ENCODE measurements at places on chromosomes 1 and 21.

DNA sequence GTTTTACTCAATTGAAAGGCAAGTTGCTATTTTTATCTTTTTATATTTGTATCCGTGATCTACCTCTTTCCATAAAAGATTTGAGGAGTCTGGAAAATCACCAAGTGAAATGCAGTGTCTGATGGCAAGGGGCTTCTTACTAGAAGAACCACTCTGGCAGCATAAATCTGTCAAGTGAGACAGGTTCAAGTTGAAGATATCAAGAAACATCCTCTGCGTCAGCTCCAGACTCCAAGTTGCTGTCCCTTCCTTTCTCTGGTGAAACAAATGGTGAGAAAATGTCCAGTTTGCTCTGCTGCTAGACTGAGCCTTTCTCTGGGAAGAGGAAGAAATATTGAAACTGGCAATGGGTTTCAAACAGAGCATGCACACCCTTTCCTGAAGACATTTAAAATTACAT, 411.2 kb downstream of the PLPP3 start:
- no peak for DNase-seq

DNA sequence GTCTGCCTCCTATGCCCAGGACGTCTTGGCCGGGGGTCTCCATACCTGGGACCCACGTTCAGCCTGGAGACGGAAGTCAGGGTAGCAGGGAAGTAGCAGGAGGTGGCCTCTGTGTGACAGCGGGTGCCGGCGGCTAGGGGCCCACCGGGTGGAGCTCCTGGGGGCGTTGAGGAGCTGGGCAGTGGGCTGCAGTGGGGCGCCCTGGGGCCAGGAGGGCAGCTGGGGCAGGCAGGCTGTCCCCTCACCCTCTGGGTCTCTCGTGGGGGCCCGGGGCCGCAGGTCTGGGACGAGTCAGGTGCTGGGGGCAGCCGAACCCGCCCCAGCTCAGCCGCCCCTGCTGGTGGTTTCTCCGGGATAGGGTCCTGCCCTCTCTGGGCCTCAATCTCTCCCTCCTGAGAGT, 14.7 kb upstream of the PEX10 start:
- DNase-seq: no peak

DNA sequence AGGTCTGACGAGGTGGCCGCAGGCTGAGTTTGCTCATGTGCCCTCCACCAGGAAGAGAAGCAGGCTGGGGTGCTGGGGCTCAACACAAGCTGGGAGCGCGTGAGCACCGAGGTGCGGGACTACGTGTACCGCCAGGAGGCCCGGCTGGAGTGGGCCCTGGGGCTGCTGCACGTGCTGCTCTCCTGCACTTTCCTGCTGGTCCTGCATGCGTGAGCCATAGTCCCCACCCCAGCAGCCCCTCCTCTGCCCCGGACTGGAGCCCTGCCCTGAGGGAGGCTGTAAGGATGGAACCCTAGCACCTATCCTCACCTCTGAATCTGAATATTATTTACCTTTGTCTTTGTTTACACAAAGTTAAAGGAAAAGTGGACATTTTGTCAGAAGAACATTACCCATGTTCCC, 7.8 kb upstream of the ADAM15 start:
- DNase-seq: no peak

DNA sequence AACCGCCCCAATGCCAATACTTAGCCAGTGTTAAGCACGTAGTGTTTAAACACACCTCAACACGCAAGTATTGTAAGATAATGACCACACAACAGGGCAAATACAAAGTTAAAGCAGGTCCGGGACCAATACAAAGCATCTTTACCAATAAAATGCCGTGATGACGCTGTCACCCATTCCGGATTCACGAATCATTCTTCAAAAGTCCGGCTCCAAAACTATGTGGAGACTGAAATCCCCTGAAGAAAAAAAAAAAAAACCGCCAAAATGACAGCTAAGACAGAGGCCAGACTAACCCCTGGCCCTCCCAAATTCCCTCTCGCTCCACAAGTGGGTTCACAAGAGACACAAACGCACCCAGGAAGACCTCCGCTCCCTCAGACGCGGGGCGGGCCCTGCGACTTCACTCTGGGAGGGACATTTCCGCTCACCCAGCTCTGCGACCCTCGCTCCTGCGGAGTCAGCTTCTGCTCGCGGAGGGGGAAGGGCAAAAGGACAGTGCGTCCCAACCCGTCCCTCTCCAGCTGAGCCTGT, 625 bp upstream of the DARS2 start:
- DNase-seq: no peak

GRCh38 chr21:28142697-28143096, 850.0 kb downstream of the LTN1 start:
- no peak for DNase-seq

GRCh38 chr1:2301607-2302291, 73.6 kb downstream of the SKI start:
- DNase-seq: no peak

GRCh38 chr1:110962892-110963690, 631 bp downstream of the LRIF1 start:
- DNase-seq: peak; percentile 45

GRCh38 chr1:82932727-82933126, 1066.2 kb downstream of the TTLL7 start:
- no peak for DNase-seq

- no peak for DNase-seq
These were observed 91.6 kb upstream of the TTC39A start for GRCh38 chr1:51421964-51422363.

- DNase-seq: no peak
These were observed 7.4 kb downstream of the IFFO2 start for GRCh38 chr1:18948913-18949685.

GRCh38 chr1:239795304-239795703, 296.4 kb upstream of the FMN2 start:
- DNase-seq: no peak

- DNase-seq: no peak
These were observed 613.5 kb downstream of the MATN1 start for GRCh38 chr1:30109853-30110252.

GRCh38 chr1:210598135-210598652, 269.5 kb downstream of the HHAT start:
- peak; percentile 41 for DNase-seq

Data from gastrocnemius medialis (tissue), 4 donors.